ENCODE measurements at places on chromosomes 6 and 20. TPM values are rescaled to one million over a fixed set of nuclear protein-coding genes. Genes with fewer than 3 reads are reported as not detected.

DNA sequence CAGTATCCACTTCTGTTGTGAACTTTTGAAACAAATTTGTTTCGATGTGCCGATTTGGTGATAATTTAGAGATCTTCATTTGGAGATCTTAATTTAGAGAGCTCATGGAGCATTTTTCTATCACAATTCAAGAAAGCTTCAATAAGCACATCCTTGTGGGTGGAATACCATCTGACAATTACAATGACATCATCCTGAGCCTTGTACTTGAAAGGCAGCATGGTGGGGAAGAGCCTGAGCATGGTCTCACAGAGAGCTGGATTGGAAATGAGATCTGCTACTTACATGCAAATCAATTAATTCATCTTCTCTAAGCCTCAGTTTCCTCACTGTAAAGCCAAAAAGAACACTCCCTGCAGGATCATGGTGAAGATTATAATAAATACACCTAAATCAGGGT is 75.9 kb downstream of the FRK start:
- no peak for DNase-seq

- no peak for DNase-seq
These were observed 223.0 kb downstream of the HIVEP2 start for GRCh38 chr6:142722012-142722411.

DNA sequence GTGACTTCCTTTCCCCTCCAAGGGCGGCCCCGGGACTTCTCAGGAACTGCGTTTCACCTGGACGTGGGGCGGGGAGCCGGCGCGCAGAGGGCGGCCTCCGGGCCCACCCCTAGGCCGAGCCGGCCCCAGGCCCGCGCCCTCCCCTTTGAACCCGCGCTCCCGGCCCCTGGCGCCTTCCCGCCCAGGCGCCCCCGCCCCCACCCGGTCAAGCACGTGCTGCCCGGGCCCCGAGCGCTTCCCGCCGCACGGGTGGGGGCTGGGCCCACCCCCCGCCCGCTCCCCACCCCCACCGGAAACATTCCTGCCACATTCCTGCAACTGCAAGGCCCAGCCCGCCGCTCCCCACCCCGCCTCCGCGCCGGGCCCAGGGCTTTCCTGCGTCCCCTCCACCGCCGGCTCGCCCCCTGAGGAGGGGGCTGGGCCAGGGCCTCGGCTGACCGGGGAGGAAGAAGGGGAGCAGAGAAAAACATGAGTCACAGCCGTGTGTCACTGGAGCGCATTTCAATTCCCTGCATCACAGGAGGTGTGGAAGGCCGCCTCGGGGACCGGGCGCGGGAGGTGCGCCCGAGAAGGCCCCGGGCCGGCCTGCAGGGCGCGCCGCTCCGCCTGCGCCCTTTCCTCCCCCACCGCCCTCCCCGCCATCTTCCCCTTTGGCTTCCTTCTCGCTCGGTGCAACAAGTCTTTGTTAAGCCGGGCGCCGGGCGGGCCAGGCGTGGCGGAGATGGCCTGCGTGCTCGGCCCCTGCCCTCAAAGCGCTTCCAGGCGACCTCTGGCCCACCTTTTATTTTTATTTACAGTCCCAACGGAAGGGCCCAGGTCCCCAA is 1.2 kb upstream of the HMGA1 start:
- peak; percentile 85 for DNase-seq

DNA sequence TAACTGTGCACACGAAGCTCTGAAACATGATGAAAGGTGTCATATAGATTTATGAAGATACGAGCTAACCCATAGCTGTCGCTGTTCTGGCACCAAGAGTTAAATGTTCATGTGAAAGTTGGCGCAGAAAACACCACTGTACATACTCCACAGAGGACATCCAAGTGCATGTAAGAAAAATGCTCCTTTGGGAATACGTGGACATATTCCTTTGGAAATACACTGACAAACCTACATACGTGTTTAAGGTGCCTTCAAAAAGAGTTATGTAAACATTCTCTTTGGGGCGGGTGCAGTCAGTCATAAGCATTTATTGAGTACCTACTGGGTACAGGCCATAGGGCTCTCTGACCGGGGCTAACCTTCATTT is 723 bp upstream of the ARID1B start:
- DNase-seq = no peak

LTV1 gene
- total RNA-seq = 25.4 TPM

All from astrocyte (in vitro differentiated cells and primary cell).